ENCODE measurements at places on chromosomes 1 and 21. TPM values are rescaled to one million over a fixed set of nuclear protein-coding genes. Genes with fewer than 3 reads are reported as not detected.

DNA sequence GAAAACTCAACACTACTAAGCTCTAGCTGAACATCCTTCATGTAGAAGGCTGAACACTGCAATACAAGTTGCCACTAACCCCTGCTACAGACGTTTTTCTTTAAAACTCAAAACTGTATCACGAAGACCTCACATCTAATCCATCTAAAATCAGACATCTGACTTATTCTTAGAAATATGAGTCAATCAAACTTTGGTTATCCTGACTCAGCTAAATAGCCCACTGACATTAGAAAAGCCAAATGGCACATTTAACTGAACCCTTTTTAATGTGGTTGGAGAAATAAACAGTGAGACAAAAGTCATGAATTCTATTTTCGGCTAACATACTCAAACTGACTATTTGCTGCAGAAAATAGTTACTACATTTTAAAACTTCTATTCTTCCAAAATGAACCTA lies 35.6 kb downstream of the WLS start:
- no peak for DNase-seq
- no peaks in the 10 kb centered on the region for H3K27me3 ChIP-seq
- H3K4me1 ChIP-seq: no peaks in the 10 kb centered on the region
- H3K36me3 ChIP-seq: no peaks in the 10 kb centered on the region
- H3K4me3 ChIP-seq: no peak overlapping the region

DNA sequence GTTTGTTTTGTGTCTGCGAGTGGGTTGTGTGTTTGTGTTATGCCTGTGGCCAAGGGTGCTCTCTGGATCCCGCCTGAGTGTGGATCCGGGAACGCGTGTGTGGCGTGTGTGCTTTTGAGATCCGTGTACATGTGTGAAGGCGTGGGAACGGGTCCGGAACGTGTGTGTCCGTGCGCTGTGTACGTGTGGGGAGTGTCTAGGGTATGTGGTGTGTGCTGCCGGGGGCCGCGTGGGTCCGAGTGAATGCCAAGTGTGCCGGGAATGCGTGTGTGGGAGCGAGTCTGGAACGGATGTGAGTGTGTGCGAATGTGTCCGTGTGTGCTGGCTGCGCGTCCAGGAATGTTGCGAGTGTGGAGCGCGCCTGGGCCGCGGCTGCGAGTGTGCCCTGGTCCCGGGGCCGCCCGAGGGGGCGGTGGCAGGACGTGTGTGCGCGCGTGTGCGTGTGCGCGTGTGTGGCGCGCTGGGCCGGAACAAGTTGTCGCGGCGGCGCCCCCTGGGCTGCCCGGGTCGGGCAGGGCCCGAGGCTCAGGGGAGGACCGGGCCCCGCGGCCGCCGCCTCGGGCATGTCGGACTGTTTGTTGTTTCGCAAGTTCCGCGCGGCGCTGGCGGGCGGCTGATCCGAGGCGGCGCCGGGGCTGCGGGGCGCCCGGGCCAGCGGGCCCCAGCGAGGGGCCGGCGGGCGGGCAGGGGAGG lies 953 bp downstream of the PTPRU start:
- H3K4me1 ChIP-seq: no peaks in the 10 kb centered on the region
- H3K27me3 ChIP-seq: no peaks in the 10 kb centered on the region
- H3K36me3 ChIP-seq: no peaks in the 10 kb centered on the region

FBLIM1 gene
- 4.0 TPM for total RNA-seq

CD34 gene
- 2.7 TPM for total RNA-seq

GRCh38 chr1:58931756-58932155 lies 147.9 kb upstream of the JUN start:
- no peaks in the 10 kb centered on the region for H3K4me1 ChIP-seq
- H3K27me3 ChIP-seq: no peaks in the 10 kb centered on the region
- DNase-seq: no peak
- no peak overlapping the region for H3K27ac ChIP-seq
- H3K36me3 ChIP-seq: no peaks in the 10 kb centered on the region

GRCh38 chr21:41611966-41612606 lies 104.1 kb upstream of the TMPRSS2 start:
- no peaks in the 10 kb centered on the region for H3K36me3 ChIP-seq
- H3K4me3 ChIP-seq: no peak overlapping the region

OMA1 gene
- 16.1 TPM for total RNA-seq

DNA sequence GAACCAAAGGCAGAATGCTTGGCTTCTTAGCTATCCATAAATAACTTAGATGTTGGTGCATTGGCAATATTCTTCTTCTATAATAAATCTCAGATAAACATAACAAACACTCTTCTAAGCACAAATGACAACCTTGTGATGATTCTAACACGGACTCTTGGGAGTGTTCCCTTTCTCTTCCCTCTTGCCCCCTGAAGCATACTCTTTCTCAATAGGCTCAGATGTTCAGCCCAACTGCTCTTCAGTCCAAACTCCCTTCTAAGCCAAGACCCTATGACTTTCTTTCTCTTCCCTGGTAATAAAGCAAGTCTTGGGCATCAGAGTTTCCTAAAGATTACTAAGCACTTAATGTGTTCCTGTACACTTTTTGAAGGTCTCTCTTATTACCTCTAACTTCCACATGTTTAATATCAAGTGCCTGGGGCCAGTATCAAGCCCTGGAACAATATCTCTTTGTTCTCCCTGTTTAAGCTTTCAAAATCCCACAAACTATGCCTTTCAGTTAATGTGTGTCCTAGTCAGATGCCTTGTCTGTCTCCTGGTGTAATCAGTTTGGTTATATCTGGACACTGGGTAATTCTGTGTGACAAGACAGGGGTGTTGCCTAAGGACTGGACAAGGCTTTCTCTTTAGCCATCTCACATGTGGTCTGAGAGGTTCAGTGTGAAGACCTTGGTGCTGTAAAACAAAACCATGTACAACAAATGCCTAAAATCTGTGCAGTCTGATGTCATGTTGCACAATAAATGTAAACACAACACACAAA lies 92.9 kb upstream of the IVNS1ABP start:
- no peak overlapping the region for H3K4me3 ChIP-seq
- no peaks in the 10 kb centered on the region for H3K4me1 ChIP-seq
- H3K27me3 ChIP-seq: no peaks in the 10 kb centered on the region

- no peak overlapping the region for H3K4me3 ChIP-seq
- DNase-seq: no peak
- H3K4me1 ChIP-seq: peaks cover 55% of the 10 kb centered on the region
- no peak overlapping the region for H3K27ac ChIP-seq
Measured at GRCh38 chr1:155081472-155082300, 3.0 kb downstream of the EFNA3 start.

DNA sequence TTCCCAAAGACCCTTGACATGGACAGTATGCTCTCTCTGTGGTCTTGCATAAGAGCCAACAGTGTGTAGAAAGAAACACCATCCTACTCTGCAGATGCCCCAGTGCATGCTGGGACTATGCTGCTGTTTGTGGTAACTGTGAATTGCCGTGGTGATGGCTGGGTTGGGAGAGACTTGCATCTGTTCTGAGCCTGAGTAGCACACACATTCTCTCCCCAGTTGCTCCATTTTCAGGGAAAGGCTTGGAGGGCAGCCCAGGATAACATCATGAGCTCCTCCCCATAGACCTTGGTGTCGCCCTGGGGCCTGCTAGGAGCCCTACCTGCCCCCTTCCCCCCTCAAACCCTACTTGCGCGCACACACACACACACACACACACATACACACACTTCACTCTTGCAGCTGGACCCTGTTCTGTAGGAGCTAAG lies 120.9 kb upstream of the IPO9 start:
- no peak for DNase-seq
- H3K27ac ChIP-seq: no peak overlapping the region
- H3K4me1 ChIP-seq: no peaks in the 10 kb centered on the region
- no peaks in the 10 kb centered on the region for H3K36me3 ChIP-seq

GRCh38 chr1:26789931-26790330 lies 2.2 kb downstream of the PIGV start:
- DNase-seq: no peak
- H3K27ac ChIP-seq: no peak overlapping the region
- H3K36me3 ChIP-seq: no peaks in the 10 kb centered on the region
- H3K4me3 ChIP-seq: no peak overlapping the region
- H3K4me1 ChIP-seq: peaks cover 47% of the 10 kb centered on the region

All from right lobe of liver (tissue), 6 donors.